Vagina (tissue), 2 donors: ENCODE measurements at places on chromosomes 4 and X. TPM values are rescaled to one million over a fixed set of nuclear protein-coding genes. Genes with fewer than 3 reads are reported as not detected.

DNA sequence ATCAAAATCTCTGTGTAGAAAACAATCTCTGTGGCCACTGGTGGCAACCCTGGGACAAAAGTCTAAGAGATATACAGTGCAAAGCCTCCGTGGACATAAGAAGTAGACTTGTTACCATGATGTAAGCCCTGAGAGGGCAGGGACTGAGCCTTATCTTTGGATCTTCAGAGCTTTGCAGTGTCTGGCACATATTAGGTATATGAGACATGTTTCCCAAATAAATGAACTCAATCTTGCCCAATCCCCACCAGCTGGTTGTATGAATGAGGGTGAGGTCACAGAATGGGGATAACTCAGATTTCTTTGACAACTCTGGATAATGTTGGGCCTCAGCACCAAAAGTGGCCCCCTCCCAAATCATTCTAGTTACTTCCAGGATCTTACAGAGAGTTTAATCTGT is 511.4 kb upstream of the DIPK2B start:
- no peak for DNase-seq

- DNase-seq: no peak
These were observed 169.2 kb downstream of the AFAP1 start for GRCh38 chr4:7770224-7771050.

DNA sequence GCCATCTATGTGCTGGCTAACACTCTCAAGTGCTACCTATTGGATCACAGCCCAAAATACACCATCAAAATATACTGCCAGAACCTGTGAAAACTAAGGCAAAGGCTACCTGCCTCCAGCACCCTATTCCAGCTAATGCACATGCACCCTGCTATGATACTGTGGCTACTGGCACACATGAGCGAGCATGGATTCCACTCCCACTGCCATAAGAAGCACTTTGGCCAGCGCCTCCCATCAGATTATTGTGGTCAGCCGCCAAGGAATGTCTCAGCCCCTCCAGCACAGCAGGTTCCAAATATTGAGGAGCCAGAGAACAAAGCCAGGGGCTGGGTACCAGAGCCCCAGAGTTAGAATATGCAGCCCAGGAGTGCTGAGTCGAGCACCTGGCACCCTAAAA is 32.5 kb upstream of the TMPRSS11F start:
- no peak for DNase-seq

- no peak for DNase-seq
These were observed at the start of gene BCOR for GRCh38 chrX:40097504-40098263. BCOR (minus strand) TSS chrX:40097958; CDS start chrX:40077929, 20,029 bp downstream.

DNA sequence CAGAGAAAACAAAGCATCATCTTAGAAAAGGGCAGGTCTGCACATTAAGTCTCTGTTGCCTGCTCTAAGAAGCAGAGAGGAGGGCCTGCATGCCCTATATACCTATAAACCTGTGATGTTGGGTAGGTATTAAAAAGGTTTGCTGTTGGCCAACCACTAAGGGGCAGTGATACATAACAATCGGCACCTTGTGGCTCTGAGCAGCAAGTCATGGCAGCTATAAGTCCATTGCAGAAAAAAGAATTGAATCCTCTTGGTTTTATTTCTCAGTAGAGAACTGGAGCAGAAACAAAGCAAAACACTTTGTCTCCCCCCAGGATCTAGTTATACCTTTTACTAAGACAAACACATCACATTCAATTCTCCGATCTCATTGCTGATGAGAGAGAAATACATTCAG is 1364.4 kb downstream of the STIM2 start:
- DNase-seq: no peak

GRCh38 chr4:34010751-34011519 is 2233.4 kb downstream of the ARAP2 start:
- DNase-seq: no peak

DNA sequence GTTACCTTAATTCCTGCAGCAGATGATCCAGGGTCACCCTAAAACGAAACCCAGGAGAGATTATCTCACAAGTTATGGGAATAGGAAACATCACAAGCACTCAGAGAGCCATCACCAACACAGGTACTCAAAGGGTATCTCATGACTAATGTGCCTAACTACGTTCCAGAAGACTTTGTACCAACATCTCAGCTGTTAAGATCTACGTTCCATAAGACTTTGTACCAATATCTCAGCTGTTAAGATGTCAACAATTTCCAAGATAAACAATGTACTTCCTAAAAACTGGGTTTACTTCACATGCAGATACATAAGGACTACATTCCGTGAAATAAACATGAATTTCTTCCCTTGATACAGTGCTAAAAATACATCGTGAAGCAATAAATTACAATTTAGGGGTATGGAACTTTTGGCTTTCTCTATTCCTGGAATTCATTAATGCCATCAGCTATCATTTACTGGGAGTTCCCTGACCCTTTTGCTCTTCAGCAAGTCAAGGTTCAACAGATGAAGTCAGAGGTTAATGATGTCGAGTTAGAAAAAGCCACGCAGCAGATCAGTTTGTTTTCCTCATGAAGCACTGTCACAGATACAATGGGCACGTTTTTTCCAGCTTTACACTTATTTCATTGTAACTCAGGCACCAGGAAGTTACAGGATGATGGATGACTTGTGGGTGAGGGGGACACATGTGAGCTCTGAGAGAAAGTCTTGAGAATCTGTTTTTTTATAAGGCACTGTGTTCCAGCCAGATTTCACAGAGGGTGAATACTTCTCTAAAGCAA is 127.0 kb upstream of the ETNPPL start:
- no peak for DNase-seq

- DNase-seq: no peak
These were observed 7.1 kb downstream of the NKX3-2 start for GRCh38 chr4:13537011-13537831.

DNA sequence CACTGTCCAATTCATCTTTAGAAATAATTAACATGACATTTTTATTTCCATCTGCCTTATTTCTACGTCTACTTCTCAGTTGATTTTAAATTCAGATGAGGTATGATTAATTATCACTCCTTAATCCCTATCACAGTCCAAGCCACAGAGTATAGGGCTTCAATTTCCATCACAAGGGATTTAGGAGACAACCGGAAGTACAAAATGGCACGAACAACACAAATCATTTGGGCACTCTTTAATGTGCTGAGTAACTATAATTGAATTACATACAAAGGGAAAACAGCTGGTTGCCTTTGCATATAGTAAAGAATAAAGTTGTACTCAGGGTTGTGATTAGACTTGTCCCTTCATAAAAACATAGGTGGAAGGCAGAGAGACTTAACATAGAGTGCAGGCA is 290.4 kb upstream of the MAGEB16 start:
- no peak for DNase-seq

Gene ZNF182
- total RNA-seq: 4.2 TPM

Gene AVPR2
- 4.9 TPM for total RNA-seq

Gene AWAT2
- not detected for total RNA-seq
